NCI-H2107 (cell line): ENCODE measurements at places on chromosomes 12 and 14.

DNA sequence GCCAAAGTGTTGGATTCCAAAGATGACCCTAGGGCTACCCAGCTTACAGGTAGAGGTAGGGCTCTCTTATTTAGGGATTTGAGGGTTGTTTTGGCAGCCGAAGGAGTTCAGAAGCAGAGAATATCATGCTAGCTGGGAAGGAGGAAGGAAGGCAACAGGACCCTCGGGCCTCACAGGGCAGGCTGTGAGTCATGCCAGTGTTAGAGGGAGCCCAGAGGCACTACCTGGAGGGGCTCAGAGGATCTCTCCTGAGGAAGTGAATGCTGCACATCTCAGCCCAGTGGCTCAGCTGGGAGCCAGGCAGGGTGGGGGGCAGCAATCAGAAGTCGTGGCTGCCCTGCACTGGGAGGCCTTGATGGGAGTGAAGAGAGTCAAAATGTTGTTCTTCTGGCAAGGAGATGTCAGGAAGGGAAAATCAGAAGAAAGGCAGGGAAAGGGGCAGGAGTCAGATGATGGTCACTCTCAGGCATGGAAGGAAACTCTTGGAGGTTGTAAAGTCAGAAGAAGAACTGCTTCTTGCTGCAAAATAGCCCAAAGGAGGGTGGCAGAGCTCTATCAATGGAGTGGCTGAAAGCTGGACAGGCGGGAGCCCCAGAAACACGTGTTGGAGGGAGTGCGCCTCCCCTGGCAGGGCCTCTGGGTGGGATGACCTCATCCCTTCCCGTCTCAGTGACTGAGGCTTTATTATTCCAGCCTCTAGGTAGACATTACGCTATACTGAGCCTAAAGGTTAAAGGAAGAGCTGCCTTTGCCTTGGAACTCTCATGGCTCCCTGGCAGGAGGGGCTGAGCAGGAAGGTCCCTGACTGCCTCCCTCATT lies 141.3 kb downstream of the SMOC1 start:
- DNase-seq: no peak

DNA sequence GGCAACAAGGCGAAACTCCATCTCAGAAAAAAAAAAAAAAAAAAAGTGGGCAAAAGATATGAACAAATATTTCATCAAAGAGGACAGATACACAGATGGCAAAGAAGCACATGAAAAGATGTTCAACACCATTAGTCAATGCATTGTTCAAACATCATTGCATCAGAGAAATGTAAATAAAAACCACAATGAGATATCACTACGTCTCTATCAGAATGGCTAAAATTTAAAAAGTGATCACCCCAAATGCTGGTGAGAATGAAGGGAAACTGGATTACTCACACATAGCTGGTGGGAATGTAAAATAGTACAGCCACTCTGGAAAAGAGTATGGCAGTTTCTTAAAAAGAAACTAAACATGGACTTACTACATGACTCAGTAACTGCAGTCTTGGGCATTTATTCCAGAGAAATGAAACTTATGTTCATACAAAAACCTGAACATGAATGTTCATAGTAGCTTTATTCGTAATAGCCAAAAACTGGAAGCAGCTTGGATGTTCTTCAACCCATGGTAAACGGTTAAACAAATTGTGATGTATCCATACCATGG lies 3.6 kb downstream of the L2HGDH start:
- DNase-seq: no peak

- no peak for DNase-seq
Observed at GRCh38 chr14:52949711-52950409, 990 bp downstream of the FERMT2 start.

- DNase-seq: no peak
Observed at GRCh38 chr14:99522934-99523703, 41.9 kb downstream of the CCNK start.

- no peak for DNase-seq
Observed at GRCh38 chr12:43306066-43306465, 245.9 kb downstream of the ADAMTS20 start.

DNA sequence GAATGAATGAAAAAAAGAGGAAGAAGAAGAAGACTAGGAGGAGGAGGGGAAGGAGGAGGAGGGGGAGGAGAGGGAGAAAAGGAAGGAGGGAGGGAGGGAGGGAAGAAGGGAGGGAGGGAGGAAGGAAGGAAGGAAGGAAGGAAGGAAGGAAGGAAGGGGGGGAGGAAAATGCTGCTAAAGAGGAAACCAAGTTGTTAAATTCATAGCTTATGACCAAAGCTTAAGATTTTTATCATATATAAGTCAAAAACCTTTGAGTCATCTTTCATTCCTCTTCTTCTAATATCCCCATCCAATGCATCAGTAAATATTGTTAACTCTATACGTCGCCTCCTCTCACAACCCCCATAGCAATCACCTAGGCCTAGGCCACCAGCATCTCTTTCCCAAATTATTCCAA lies 117.3 kb downstream of the SLC2A13 start:
- no peak for DNase-seq

DNA sequence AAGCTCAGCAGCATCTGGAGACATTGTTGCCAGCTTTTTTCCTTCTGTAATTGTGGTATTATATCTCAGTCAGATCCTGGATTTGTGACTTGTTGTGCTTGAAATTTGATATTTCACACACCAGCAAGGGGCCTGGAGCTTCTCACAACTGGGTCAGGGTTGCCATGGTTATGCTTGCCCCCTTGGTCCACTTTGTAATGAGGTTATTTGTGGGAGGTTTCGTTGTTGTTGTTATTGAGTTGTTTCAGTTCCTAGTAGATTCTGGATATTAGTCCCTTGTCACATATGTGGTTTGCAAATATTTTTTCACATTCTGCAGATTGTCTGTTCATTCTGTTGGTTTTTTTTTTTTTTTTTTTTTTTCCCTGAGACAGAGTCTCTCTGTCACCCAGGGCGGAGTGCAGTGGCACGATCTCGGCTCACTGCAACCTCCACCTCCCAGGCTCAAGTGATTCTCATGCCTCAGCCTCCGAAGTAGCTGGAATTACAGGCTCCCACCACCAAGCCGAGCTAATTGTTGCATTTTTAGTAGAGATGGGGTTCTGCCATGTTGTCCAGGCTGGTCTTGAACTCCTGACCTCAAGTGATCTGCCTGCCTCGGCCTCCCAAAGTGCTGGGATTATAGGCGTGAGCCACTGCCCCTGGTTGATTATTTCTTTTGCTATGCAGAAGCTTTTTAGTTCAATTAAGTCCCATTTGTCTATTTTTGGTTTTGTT lies 80.6 kb upstream of the ETV6 start:
- DNase-seq: no peak

DNA sequence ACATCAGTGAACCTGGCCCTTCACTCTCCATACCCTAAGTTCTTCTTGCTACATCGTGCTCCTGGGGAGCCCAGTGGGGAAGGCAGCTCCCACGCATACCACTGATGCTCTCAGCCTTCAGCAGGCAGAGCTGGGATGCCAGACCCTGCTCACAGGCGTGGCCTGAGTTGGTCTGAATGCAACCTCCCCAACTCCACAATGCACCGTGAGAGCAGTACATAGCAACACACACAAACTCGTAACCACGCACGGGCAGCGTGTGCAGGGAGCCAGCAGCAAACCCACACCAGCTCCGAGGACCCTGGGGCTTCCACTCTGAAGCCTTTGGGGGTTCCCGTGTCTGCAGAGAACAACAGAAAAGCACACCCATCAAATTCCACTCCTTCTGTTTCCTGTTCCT lies 37.3 kb downstream of the ANO2 start:
- no peak for DNase-seq

- DNase-seq: no peak
Observed at GRCh38 chr14:92615451-92615850, 101.9 kb downstream of the RIN3 start.

GRCh38 chr12:93336291-93336741 lies 41.4 kb upstream of the NUDT4 start:
- DNase-seq: no peak

DNA sequence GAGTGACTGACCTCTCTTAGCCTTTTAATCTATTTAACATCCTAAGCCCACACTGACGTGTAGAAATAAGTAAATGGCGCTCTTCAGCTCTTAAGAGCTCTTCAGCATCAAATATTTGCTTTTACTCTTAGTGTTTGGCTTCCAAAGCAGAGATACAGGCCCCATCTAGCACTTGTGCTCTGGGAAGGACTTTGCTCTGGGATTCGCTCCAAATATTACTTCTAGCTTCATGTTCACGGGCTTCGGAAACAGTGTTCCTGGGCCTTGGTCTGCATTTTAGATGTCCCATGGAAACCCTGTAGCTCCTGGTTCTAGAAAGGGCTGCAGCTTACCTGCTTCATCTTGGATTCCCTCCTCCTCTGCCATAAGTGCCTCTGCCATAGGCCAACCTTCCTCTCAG lies 2.7 kb upstream of the NKX2-8 start:
- DNase-seq: no peak

- DNase-seq: no peak
Observed at GRCh38 chr14:27366596-27366995, 768.8 kb upstream of the NOVA1 start.

DNA sequence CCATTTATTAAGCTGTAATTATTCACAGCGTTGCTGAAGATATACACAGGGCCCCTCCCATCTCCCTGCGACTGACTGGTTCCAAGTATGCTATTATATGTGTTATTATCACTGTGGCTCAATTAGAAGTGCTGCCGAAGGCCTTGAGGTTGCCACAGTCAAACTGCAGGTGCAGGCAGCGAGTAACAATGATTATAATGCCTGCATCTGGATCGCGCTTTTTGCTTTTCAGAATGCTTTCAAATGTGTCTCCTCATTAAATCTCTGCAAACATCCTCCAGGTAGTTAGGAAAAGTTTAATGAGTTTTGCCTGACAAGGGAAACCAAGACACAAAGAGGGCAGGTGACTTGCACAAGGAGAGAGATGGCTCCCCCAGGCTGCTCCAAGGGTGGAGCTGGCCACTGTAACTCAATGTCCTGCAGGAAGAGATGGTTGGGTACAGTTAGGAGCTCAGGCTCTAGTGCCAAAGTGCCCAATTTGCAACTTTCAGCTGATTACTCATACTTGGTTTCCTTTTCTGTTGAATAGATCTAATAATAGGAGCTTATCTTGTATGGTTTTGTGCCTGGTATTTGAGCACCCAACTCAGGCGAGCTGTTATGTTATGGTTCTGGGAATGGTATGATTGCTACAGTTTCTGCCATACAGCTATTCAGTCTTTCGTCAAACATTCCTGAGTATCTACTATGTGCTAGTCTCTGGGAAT lies 1.7 kb upstream of the SYNE3 start:
- no peak for DNase-seq

- peak; percentile 25 for DNase-seq
Observed at GRCh38 chr12:13196130-13196921, at the start of gene EMP1. EMP1 (plus strand) TSS chr12:13196726; CDS start chr12:13211511, 14,785 bp downstream.

DNA sequence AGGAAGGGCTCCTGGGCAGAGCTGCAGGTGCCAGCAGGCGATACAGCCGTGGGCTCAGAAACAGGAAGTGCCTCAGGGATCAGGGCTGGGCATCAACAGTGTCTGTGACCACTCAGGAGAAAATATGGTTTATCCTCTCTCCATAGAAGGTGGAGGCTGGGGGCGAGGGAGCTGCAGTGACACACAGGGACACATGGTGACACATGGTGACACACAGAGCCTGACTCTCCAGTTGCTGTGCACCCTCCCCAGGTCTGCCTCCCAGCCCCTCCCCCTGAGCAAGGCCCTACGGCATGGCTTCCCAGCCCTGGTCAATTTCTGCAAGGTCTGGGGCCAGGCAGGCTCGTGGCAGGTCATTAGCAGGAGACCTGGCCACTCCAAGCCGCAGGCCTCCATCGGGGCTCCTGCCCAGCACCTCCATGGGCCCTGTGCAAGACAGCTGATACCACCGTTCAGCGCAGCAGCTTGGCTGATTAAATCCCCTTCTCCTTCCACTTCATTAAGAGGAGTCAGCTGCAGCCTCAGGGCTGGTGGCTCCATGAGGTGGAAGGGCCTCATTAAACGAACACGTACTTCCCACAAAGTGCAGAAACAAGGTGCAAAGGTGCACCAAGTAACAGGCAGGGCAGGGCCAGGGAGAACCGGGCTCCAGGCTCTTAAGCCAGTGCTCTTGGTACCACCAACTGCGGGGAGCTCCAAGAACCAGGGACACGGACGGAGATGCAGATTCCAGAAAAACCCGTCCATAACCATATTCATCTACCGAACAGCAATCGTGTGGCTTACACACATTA lies 60.7 kb downstream of the CCNK start:
- no peak for DNase-seq

DNA sequence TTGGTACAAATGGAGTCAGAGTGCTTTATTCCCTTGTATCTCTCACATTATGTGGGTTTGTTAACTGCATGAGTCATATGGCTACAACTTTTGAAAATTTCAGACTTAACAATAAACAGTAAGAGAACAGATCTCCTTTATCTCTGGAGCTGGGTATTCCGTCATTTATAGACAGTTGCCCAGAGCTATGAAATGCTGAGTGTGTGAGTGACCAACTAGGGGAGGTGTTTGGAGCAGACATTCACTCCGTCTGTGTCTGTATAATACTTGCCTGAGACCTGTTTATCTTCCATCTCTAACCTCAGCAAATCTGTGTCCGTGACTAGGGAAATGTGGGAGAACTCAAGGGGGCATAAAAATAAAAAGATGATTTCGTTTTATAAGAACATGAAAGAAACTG lies 279.9 kb upstream of the FAR2 start:
- DNase-seq: no peak

GRCh38 chr14:22266142-22266442 lies 322.9 kb downstream of the DAD1 start:
- DNase-seq: no peak
